Hypothalamus (tissue), 51 donors: ENCODE measurements at places on chromosomes 3 and 15.

GRCh38 chr3:18389108-18389733 is 35.9 kb downstream of the SATB1 start:
- no peak for DNase-seq

DNA sequence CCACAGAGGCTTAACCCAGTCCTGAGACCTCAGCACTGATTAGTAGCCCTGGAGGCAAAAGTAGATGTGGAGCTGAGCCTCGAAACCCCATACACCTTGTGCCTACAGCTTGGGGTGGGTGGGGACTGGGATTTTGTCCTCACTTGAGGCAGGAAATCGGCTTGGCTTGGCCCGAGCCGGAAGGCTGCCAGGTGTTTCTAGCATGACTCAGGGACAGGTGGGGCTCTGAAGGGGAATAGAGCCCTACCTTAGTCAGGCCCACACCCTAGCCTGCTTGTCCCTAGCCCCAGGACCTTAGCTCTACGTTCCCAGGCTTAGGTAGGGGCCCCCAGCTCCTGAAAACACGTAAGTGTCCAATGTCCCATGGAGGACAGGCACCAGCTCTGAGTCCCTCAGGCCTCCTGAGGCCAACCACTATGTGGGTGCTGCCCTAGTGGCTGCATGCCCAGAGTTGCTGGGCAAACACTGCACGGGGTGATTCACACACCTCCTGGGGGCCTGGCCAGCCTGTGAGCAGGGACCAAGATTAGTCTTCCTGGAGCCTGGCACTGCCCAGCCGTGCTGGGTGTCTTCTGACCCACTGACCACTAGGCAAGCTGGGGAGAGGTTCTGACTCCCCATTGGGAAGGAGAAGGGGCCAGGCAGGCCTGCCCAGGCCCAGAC is 3.1 kb downstream of the MST1R start:
- DNase-seq = no peak

GRCh38 chr15:83764201-83764838 is 110.4 kb downstream of the ADAMTSL3 start:
- no peak for DNase-seq

DNA sequence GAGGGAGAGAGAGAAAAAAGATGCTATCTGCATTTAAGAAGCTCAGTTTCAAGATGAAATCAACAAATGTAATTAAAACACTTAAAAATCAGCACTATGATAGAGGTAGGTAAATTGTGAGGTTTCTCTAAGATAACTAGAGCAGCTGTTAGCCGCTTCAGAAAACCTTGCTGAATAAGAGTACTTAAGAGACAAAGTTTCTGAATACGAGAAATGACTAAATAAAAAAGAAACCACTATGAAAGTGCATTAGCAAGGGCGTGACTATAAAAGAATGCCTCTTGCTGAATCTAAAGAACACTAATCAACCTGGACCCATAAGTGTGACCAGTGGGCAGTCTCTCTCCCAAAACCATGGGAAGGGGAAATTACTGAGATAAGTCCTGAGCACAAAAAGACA is 41.8 kb downstream of the IQCB1 start:
- DNase-seq = no peak

GRCh38 chr3:50390508-50391224 is 31.3 kb upstream of the TMEM115 start:
- no peak for DNase-seq

DNA sequence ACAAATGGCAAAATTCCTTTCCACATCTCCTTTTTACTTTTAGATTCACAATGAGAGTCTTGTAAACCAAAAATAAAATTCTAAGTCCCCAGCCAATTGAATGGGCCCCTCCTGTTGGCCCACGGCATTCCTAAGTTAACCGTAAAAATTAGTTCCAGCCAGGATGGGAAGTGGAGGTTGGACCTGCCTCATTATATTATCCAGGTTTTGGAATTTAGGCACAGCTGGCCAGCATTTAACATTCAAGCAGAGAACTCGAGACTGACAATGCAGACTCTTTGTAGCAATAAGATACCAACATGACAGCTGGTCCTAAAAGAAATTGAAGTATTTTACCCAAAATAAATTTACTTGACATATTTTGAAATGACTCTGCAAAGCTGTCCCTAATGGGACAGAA is 321.0 kb upstream of the NAALADL2 start:
- no peak for DNase-seq

DNA sequence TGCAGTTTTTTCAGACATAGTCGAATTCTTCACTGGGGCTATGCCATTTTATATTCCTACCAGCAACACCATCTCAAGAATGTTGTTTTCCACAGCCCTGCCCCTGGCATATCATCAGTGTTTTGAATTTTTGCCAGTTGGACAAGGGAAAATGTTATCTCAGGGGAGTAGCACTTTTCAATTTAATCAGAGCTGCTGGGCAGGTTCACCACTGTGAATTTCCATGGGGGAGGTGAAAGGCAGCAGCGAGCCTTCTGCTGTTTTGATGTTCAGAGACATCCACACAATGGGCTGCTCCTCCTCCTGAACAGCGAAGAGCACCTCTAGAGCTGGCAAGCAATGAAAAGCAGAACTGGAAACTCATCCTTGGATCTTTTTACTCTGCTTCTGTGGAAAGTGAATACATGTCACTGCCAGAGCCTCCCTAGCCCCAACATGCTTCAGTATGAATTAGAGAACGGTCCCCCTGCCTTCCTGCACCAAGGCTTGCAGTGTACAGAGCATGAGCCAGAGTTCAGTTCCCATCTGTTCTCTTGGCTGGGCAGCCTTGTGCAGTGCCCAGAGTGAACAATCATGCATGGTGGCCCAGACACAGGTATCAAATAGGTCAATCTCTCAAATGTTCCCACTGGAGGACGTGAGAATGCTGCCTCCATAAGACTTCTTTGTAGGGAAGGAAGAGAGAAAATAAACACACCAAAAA is 56.1 kb upstream of the RAD18 start:
- no peak for DNase-seq

DNA sequence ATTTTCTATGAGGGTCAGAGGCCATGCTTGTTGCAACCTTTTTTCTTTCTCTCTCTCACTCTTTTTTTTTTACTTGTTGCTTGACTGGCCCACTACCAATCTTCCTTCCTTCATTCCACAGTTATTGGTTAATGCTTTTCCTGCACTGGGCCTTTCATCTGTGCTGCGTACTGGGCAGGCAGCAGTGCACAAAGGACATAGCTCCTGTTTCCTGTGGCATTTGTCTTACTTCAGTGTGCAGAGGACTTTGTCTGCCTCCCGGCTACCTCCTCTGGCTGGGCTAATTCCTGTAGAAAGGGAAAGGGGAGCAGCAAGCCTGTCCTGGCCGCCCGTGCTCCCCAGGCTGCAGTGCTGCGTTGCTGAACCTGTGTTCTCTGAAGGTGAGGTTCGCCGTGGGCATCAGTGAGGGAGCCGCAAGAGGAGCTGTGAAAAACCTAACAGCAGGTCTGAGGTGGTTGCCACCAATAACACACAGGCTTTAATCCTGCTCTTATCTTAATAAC is 93.7 kb upstream of the RGMA start:
- DNase-seq = no peak

DNA sequence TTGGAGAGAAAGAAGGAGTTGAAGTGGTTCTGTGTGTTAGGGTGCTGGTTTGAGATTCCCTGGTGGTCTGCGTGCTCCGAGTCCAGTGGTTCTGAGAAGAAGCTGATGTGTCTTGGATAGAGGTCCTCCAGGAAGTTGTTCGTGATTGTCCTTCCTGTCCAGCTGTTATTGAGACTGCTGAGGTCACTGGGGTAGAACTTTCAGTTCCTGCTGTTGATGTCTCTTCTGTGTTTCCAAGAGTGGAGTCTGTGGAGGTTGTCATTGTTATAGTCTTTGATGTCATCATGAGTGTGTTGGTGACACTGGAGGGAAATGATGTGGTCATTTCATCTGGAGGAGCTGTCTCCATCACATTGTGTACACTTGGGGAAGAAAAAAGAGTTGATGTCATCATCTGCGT is 20.8 kb downstream of the MUC4 start:
- no peak for DNase-seq

GRCh38 chr3:185290266-185290665 is 36.4 kb upstream of the EHHADH start:
- no peak for DNase-seq

DNA sequence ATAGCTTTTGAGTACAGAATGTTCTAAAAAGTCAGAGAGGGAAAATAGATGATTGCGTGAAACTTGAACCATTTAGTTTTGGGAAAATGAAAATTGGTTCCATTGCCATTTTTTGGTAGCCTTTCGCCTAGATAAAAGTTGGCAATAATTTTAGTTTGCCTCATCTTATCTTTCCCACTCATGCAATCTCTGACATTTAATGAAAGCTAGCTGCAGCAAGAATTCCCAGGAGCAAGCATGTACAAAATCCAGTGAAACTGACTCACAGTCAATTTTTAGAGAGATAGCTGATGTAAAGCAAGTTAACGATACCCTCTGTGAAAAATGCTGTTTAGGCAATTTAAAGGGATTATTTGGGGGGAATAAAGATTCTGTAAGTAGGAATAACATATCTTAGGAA is 797.4 kb downstream of the GRM7 start:
- DNase-seq = no peak

- DNase-seq = no peak
Observed at GRCh38 chr3:141648055-141648910, 89.8 kb upstream of the RNF7 start.

DNA sequence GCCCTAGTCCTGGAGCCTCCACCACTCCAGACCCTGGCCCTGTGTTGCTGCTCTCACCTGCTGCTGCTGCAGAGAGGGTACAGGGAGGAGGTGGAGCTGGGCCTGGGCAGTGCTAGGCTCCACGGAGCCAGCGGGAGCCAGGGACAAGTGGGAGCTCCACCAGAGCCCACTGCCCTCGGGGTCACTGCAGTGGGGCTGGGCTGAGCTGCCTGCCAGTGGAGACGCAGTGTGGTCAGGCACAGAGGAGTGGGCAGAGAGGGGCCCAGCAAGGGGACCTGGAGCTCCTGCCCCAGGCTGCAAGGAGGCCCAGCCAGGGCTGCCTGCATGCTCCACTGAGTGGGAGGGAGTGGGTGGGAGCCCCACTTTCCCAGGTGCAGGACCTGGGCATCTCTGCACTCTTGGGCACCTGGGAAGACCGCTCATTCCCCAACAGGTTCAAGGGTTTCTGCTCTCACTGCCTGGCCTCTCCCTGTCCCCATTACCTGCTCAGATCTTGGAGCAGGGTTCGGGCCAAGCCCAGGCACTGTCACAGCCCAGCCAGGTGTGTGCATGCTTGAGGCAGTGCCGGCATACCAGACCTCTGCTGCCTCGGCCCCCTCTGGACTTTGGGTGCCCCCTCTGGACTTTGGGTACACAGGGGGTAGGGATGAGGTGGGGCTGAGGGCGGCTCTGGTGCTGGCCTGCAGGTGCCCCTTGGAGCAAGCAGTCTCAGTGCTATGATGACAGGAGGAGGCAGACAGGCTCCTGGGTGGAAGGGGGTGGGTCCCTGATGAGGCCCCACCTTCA is 308.0 kb downstream of the DOCK3 start:
- no peak for DNase-seq

DNA sequence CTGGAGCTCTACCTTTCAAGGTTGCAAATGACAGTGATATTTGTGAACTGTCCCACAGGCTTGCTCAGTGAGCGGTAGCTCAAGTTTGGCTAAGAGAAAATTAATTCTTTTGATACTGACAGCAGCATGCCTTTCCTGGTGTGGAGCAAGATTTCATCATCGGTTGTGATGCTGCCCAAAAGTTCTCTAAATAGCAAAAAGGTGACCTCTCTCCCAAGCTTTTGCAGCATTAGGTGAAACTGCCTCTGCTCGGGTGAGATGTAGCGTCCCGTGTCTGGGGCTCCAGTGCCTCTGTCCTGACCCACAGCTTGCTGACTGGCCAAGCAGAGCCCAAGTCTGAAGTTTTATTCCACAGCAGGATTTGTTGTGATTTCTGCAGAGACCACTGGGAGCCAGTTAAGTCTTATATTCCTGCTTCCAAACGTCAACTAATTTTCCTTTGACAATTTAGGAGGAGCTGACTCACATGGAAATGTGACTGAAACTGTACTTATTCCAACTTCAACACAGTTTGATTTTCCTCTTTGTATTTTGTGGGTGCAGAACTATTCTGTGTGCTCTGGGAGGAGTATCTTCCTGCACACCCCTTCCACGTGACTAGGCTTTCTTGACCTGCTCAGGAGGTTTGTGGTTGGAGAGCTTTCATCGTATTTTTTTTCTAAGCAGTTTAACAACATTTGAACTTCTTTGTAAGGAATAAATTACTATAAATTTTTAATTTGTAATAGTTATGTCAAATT is 5.9 kb downstream of the SYNM start:
- no peak for DNase-seq

DNA sequence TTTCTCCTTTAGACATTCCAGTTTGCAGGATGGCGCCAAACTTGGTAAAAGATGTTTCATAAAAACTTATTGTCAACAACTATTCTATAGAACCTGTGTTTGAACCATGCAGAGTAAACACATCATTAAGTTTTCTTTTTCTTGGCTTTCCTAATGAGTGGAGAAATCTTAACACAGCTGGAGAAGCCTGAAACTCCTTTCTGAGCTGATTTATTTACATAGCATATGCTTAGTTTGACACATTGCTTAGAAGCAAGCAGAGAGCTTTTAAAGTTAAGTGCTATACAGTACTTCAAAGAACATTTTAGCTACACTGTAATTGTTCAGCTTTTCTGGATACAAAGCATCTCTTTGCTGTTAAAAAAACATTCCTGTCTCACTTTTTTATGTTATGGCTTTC is 61.0 kb upstream of the PAQR5 start:
- no peak for DNase-seq

GRCh38 chr15:90343302-90343790 is 8.7 kb upstream of the ZNF774 start:
- no peak for DNase-seq

DNA sequence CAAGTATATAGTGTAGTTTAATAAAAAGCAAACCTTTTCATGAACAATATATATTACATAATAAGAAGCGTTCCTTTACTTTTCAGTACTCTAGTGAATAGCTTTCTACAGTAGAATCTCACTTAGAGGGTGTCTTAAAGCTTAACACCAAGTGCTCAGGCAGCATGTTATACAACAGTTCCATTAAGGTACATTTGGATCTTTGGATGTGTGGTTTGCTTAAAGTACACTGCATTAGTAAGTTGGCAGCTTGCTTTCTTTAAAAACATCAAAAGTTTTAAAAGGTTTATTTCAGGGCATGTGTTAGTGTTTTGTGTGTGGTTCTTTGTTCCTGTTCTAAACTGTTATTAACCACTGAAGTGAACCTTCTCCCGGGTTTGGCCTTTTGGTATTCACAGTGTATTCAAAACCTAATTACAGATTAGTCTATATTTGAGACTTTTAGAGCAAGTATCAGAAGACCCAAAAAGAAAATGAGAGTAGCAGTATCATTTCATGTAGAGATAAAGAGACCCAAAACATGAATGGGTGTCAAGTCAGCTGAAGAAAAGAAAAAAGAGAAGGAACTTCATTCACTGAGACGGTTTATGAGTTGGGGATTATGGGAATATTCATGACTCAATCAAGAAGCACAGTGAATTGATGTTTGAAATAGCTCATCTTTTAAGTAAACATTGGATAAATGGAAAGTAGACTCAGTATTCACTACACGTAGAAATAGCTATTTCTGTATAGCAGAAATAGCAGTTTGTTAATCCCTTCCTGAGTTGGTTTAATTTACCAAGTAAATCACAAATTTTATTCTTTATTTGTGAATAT is 93.9 kb downstream of the OPA1 start:
- DNase-seq = no peak

- DNase-seq = no peak
Observed at GRCh38 chr3:125214738-125215137, 2.2 kb upstream of the SLC12A8 start.

GRCh38 chr15:29134641-29135308 is 134.8 kb downstream of the NSMCE3 start:
- DNase-seq = no peak

GRCh38 chr15:21267226-21267625 is 173.1 kb downstream of the POTEB3 start:
- DNase-seq = no peak

GRCh38 chr3:187490366-187490765 is 122.2 kb downstream of the RTP4 start:
- no peak for DNase-seq
